Glutamatergic neuron (in vitro differentiated cells): ENCODE measurements at places on chromosomes 2 and 18. TPM values are rescaled to one million over a fixed set of nuclear protein-coding genes. Genes with fewer than 3 reads are reported as not detected.

Gene TFCP2L1
- 0.07 TPM for total RNA-seq

Gene POTEC
- not detected for total RNA-seq

DNA sequence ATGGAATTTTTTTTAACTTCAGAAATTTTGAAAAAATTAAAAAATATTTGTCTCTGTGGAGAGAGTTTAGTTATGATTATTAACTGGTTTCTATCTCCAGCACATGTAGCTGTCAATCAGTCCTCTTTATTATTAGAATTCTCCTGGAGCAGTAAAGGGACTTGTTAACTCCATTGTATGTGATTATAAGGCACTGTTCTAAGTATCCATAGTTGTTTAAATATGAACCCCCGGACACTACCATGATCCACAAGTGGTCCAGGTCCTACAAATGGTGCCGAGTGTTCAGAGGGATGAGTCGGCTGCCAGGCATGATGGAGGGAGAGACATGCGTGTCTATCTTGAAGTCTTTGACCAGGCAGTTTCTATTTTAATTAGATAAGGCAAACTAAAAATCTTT is 492 bp downstream of the CHRNA1 start:
- peak overlapping the region; percentile 96 for H3K27ac ChIP-seq
- no peaks in the 10 kb centered on the region for H3K36me3 ChIP-seq
- peaks cover 60% of the 10 kb centered on the region for H3K4me1 ChIP-seq

GRCh38 chr2:156401861-156402260 is 34.3 kb upstream of the GPD2 start:
- H3K36me3 ChIP-seq, result no peaks in the 10 kb centered on the region
- no peak overlapping the region for H3K27ac ChIP-seq
- no peak overlapping the region for H3K4me3 ChIP-seq

Gene STARD6
- not detected for total RNA-seq

DNA sequence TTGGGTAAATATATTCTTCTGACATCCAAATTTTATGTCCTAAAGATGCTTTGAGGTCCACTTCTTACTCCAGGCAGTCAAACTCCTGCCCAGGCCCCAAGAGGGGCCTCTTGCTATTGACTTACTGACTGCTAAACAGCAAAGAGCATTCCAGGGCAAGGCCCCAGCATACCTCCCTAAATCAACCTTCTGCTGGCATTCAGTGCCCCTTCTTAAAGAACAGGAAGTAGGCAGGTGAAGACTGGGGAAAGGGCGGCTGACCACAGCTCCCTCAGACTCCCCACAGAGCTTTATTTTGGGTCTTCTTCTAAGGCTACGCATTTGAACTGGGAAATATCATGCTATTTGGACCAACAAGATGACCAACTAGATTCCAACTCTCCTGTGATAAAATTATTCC is 68.9 kb downstream of the USP40 start:
- no peaks in the 10 kb centered on the region for H3K27me3 ChIP-seq
- DNase-seq, result no peak
- no peak overlapping the region for H3K27ac ChIP-seq
- peaks cover 12% of the 10 kb centered on the region for H3K36me3 ChIP-seq
- H3K4me1 ChIP-seq, result peaks cover 2% of the 10 kb centered on the region

GRCh38 chr2:236665101-236665500 is 95.5 kb downstream of the ACKR3 start:
- H3K4me1 ChIP-seq, result no peaks in the 10 kb centered on the region
- no peak for DNase-seq
- peaks cover 6% of the 10 kb centered on the region for H3K36me3 ChIP-seq
- H3K27me3 ChIP-seq, result peaks cover 3% of the 10 kb centered on the region

DNA sequence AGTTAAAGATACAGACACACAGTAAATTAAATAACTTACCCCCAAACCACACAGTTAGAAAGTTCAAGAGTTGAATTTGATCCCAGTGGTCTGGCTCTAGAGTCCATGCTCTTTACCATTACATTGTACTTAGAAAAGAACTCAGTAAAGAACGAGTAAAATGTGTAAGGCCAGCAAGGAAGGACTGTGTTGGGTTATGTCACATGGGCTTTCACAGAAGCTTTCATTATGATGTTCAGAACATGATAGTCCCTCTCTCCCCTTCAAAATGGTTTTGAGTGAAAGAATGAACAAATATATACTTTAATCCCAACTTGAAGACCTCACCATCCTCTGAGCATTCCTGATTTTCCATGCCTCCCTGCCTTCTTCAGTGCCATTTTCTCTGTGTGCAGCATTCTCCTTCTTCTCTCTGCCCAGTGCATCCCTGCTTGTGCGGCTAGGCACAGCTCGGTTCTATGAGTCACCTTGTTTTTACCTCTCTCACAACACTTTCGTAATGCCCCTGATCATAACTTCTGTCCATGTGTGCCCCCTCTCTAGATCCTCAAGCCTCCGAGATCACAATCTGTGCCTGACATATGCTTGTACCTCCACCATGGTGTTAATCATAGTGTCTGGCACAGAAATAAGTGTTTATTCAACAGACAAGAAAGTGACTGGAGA is 22.0 kb downstream of the RASGRP3 start:
- H3K4me3 ChIP-seq, result no peak overlapping the region
- no peak overlapping the region for H3K27ac ChIP-seq
- no peaks in the 10 kb centered on the region for H3K27me3 ChIP-seq
- H3K36me3 ChIP-seq, result no peaks in the 10 kb centered on the region
- H3K4me1 ChIP-seq, result no peaks in the 10 kb centered on the region
- DNase-seq, result no peak

GRCh38 chr2:195486520-195486919 is 170.5 kb upstream of the SLC39A10 start:
- no peak for DNase-seq
- H3K27ac ChIP-seq, result no peak overlapping the region
- no peak overlapping the region for H3K4me3 ChIP-seq
- no peaks in the 10 kb centered on the region for H3K36me3 ChIP-seq
- H3K4me1 ChIP-seq, result peaks cover 3% of the 10 kb centered on the region
